ENCODE measurements at places on chromosomes 2 and 18.

DNA sequence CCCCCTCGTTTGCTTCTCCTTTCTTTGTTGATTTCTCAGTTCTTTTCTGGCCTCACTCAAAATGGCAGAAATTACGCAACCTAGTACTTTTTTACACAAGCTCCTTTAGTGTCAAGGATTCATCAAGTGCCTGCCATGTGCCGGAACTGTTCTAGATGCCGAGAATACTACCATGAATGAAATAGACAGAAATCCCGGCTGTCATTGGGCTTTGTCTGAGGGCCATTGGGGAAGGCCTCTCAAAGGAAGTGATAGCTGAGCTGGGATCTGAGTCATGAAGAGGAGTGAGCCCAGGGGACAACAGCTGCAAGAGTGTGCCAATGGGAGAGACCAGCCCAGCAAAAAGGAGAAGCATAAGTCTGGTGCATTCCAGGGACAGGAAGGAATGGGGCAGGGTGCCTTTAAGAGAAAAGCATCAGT, 34.3 kb upstream of the PPP1CB start:
- DNase-seq, result no peak

GRCh38 chr2:237898057-237898414, 38.6 kb downstream of the RAMP1 start:
- no peak for DNase-seq

DNA sequence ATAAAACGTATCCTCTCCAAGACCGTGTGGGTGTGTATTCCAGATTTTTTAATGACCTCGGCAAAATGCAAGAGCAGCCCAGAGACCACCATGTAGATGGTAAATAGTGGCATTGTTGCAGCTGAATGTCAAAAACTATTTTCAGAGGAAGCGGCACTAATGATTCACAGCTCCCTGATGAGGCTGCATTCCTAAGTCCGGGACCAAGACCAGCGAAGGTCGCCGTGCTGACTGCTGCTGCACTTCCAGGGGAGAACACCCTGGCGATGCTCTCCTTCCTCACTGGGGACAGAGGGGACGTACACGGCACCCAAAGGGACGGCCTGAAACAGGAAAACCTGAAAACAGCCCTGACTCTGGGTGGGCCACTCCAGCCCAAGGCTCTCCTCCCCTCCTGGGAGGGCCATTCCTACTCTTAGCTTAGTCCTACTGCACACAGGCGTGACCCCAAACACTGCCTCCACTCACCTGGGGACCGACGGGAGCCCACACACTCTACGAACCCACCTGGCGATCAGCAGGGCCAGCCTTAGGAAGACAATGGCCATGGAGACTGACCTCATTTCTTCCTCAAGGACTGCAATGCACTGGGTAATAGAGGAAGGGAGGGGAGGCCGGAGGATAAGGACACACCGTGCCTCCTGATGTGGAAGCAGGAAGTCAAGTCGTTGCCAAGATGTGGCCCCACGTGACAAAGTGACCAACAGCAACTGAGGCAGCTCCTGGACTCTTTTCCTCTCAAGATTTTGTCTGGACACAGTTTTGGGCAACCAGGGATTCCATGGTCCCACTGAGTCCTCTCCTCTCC, 82.8 kb downstream of the ZNF516 start:
- no peak for DNase-seq

DNA sequence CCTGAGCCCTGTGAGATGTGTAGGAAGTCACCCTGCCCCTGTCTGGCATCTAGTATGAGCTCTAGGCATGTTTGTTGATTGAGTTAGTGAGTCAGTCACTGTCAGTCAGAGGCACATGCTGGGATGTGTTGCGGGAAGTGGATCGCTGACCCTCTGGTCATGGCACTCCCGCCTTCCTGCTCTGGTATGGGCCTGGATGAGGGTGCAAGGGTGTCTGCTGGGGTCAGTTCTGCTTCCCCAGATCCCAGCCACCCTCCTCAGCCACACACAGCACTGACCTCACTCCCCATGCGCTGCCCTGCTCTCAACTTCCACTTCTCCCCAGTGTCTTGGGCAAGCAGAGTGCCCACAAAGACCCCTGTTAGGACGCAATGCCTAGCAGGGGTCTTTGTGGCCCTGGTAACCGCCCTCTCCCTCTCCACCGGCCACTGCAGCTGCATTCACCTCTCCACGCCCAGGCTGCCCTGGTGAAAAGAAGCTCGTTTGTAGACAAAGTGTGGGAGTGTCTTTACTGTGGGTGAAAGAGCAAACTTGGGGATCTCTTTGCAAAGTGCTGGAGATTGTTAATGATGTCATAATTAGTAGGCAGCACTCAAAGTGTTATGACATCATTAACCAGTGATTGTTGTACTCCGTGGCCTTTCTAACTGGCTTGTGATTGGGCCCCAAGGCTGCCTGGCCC, 252.1 kb downstream of the LDLRAD4 start:
- no peak for DNase-seq

- DNase-seq, result no peak
Observed at GRCh38 chr2:239444626-239445577, 44.1 kb upstream of the HDAC4 start.

DNA sequence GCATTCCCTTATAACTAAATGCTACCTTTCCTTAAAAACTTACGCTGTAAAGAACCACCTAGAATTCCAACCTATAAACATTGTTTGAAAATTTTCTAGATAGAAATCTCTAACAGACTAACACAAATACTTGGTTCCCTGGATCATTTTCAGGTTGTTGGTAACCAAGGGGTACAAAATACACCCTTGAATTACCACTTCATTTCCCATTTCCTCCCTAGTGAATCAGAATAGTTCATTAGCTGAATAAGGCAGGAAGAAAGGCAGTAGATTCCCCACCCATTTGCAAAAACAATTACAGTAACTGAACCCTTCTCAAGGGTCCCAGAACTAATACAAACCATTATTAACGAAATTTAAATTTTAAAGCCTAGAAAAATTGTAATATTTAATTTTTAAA, 5.5 kb downstream of the MEX3C start:
- DNase-seq, result no peak

GRCh38 chr2:9737053-9737875, 106.0 kb upstream of the TAF1B start:
- no peak for DNase-seq

DNA sequence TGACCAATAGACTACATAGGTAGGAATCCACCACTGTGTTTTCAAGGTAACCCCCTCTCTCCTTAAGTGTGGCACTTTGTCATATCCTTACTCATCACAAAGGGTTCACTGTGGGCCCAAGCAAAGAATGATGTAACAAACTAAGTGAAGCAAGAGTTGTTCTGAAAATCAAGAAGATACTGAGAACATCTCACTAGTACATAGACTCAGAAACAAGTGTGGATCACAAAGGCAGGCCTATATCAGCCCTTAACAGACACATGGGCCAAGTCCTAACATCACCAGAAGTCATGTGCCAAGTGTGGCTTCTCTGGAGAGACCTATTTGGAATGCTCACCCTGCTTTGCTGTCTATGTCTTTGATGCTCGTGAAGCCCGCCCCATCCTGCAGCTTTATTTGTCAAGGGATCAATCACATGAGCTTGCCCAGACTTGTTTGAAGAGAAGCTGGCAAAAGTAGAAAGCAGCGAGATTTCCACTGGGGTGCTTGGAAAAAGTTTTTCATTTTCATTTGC, 131.2 kb upstream of the TTC39C start:
- DNase-seq, result no peak

DNA sequence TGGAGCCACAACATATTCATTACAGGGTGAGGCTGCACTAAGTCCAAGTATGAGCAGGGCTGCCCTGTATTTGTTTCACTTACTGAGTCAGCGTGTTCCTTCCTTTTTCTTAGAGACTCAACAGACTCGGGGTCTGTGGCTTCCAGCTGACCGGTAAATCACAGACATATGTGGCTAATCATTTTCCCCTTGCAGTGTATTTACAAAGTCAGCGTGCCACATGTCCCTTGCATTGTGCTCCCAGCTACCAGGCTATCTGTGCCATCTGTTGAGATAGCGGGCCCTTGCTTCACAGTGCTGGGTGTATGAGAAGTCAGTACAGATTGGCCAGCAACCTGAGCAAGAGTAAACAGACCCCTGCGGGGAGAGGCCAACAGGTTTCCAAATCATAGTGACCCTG, 254.3 kb downstream of the LRRTM1 start:
- peak; percentile 83 for DNase-seq

DNA sequence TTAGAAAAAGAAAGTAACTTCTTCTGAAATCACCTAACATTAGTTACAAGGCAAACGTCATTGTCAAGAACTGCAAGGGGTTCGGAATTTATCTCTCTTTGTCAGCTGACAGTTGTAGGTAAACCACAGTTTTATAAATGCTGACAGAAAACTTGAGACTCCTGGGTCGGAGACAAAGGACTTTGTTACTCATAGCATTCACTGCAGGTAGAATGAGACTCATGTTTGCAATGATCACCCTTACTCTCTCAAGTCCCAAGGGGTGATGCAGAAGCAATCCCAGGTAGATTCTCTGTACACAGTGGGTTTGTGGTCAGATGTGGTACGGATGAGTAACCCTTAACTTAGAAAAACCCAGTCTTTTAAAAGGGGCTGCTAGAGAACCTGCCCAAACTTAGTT, 757.8 kb downstream of the TRIB2 start:
- DNase-seq, result no peak

- no peak for DNase-seq
Observed at GRCh38 chr2:218570850-218571249, 2.2 kb downstream of the CNOT9 start.

DNA sequence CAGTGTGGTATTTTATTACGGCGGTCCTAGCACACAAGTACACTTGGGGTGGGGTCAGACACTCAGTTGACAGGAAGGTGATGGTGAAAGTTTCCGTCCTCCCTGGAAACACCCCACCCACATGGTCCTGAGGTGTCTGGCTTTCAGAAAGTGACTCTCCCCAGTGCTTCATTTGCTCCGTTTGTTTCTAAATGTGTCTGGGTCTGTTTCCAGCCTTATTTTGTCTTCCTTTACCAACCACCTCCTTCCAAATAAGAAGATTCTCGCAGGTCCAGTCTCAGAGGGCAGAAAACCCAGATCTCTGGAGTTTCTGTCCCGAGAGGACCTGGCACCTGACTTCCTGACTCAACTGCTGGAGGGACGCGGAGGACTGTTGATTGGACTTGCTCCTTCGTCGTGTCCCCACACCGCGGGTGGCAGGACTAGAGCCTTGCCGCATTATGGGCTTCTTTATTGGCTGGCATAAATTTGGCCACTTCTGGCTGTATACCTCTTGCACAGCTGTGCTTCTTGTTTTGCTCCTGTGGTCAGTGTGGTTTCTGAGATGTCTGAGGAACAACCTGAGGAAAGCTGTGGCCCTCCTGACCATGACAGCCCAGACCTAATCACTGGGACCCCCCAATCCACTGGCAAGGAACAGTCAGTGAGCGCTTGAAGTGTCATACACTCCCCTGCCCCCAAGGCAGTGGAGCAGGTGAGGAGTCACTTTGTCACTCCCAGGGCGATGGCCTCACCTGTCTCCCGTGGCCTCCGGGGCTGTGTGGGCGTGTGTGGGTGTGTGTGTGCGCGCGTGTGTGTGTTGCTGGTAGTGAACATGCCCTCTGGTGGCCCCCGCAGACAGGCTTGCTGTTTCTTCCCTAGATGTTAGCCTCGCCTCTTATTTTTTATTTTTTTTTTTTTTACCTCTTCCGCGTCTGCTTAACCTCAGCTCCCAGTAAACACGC, 45.6 kb downstream of the MEX3C start:
- no peak for DNase-seq

DNA sequence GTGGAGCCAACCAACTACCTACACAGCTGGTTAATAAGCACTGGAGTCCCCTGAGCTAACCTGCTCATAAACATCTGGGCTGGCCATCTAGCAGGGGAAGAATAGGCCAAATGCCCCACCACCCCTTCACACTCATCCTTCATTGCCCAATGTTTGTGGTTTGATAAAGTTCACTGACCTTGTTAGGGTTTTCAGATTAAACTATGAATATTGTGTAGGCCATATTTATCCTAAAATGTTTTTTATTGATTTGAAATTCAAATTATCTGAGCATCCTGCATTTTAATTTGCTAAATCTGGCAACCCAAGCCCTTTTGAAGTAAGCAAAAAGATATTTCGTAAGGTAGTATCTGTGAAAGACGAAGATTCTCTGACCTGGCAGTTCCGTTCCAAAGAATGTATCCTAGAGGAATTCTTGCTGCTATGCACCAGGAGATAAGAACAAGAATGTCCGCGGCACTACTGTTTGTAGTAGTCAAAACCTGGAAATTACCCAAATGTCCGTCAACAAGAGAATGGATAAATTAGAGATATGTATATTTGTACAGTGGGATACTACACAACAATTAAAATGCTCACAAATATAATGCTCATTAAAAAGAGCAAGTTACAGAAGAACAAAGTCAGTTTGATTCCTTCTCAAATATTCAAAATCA, 5.8 kb upstream of the TLK1 start:
- no peak for DNase-seq

DNA sequence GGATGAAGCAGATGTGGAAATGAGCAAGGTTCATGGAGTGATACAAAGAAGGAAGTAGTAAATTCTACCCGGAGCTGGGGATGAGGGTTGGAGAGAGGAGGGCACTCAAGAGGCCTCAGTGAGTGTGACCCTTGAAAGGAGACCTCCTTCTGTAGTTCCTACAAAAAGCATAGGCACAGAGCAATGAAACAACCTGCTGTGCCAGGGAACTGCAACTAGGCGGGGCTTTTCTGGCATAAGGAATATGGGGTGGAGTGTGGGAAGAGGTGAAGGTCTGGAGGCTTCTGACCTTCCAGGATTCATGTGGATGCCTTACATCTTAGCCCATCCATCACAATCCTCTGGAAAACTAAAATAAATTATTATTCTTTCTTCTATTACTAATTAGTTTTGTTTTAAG, 25.5 kb upstream of the PGAP1 start:
- DNase-seq, result no peak

- no peak for DNase-seq
Observed at GRCh38 chr18:58892488-58892887, 27.8 kb downstream of the ZNF532 start.

DNA sequence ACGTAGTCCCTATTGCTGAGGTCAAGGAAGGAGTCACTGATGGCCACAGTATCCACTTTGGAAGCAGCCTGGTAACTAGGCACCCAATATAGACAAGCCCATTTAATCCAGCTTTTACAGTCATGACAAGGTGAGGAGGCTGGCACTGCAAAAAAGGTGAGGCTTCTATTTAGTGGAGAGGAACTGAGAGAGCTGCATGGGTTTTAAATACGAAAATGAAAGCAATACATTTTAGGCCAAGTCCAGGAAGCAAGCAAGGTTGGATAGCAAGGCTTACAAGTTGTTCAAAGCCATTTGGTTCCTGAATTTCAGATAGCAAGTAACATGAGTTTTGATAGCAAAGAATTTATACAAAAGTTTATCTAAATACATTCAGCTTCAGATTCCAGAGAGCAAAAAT, 80.4 kb downstream of the SGPP2 start:
- no peak for DNase-seq

- DNase-seq, result no peak
Observed at GRCh38 chr2:54482715-54483114, 26.6 kb downstream of the SPTBN1 start.

Measured in NCI-H524 treated with DMSO at 0.1 percent for 48 hours (cell line).